ENCODE measurements at places on chromosomes 5 and 9.

DNA sequence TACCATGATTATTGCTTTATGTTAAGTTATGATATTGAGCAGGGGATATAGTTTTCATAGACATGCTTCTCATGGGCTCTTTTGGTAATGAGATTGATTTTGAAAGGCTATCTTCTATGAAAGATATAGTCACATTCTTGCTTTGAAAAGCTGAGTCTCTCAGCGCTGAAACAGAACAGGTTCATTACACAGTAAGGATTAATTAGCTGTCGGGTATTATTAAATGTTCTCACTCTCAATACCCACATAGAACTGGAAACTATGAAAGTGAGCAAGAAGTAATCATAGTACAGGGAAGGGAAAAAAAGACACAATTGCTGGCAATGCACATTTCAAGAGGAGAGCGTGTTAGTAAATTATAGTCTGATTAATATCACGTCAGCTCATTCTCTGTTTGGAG is 171.6 kb upstream of the GPR151 start:
- no peak for DNase-seq

- DNase-seq: no peak
Observed at GRCh38 chr9:129624168-129624759, 1.7 kb upstream of the NTMT1 start.

- DNase-seq: no peak
Observed at GRCh38 chr5:151673421-151673820, 13.3 kb downstream of the SPARC start.

DNA sequence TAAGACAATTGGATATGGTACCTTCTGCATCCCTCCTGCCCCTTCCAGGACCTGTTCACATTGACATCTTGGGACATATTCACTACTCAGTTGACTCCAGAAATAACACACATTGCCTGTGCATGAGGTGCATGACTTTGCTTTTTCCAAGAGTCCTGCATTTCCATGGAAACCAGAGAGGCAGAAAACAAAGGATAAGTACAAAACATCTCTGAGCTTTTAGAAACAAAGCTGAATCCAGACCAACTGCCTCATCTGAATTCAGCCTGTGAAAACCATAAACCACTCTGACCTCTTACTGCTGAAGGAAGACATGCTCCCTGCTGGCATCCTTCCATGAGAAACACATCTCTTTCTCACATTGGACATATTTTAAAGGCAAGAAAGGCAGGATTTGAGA is 695.1 kb downstream of the TAF11L14 start:
- DNase-seq: no peak

DNA sequence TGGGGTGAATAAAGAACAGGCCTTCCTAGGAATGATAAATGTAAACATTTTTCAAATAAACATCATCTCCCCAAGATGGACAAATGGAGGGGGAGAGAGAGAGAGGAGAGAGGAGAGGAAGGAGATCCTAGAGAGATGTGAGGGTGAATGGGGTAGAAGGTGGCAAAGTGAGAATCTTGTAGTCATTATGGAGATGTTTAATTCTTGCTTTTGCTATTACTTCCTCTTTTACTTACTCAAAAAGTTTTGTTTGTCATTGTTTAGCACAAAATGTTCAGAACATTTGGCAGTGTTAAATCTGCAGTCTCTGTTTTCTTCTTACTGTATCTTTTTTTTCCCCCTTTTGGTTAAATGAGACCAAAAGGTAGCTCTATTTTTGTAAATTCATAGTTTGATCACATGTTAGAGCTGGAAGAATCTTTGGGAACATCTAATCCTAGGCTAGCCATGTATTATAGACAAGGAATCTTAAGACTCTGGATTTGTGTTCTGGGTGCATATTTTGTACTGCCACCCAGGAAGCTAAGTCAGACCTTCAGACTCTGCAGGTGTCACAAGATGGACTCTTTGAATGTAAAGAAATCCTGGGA is 266.1 kb downstream of the NTRK2 start:
- no peak for DNase-seq

DNA sequence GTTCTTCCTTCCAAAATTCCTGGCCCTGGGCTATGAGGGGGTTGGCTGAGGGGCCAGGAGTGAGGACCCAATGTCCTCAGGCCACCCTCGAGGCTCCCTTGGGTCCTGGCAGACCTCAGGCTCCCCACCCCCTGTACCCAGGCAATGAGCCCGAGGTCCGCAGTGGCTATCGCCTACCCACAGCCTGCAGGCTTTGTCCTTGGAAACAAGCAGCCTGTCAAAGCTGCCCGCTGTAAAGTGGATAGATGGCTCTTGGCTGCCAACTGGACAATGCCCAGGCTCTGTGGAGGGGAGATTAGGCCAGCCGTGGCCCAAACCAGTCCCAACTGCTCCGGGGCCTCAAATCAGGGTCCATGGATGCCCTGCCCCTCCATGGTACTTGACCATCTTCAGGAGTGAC is 2.2 kb upstream of the ADGRD2 start:
- DNase-seq: no peak

GRCh38 chr9:77725046-77725694 is 77.0 kb upstream of the GNA14 start:
- no peak for DNase-seq
